ENCODE measurements at places on chromosomes 1 and 21.

- no peak for DNase-seq
These were observed 24.1 kb downstream of the HHIPL2 start for GRCh38 chr1:222523852-222524251.

GRCh38 chr1:55244476-55245099 is 29.4 kb upstream of the USP24 start:
- peak; percentile 83 for DNase-seq

GRCh38 chr1:114139540-114139939 is 14.1 kb downstream of the SYT6 start:
- no peak for DNase-seq

GRCh38 chr1:19272064-19272463 is 16.5 kb downstream of the AKR7A3 start:
- DNase-seq = no peak

DNA sequence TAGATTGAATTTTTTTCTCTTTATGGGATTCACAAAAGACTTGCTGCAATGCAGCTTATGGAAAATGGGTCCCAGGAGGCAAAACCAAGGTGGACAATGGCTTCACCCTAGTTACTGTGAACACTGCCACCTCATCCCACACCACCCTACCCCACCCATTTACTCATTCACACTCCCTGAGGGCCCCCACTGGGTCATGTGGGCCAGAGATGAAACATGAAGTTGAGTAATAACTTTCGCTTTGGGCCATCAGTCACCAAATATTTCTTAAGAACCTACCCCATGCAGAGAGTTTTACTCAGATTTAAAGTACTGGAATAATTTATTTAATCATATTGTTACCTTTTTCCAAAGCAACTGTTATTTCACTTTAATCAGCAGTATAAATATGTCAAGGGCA is 191.8 kb downstream of the TPR start:
- DNase-seq = peak; percentile 50

DNA sequence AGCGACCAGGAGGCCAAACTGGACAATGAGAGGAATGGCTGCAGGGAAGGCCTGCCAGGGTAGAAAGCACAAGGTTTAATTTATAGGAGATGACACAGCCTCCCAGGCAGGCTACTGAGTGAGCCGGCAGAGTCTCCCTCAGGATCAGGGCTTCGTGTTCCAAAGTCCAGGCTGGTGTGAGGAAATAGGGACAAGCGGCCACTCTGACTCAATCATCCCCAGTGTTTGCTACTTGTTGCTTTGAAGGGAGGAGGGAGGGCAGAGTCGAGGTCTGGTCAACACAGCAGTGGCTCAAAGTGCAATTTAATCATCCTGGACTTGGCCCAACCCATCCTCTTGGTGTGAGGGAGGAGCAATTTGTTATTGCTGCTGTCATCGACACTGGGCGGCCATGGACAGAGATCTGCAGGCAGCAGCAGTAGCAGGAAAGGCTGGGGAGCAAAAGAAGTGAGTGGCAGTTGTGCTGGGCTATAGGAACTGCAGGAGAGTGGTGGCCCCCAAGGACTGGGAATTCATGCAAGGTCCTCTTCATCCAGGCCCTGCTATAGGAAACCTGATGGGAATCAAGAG is 27.5 kb downstream of the TBX15 start:
- DNase-seq = peak; percentile 65

DNA sequence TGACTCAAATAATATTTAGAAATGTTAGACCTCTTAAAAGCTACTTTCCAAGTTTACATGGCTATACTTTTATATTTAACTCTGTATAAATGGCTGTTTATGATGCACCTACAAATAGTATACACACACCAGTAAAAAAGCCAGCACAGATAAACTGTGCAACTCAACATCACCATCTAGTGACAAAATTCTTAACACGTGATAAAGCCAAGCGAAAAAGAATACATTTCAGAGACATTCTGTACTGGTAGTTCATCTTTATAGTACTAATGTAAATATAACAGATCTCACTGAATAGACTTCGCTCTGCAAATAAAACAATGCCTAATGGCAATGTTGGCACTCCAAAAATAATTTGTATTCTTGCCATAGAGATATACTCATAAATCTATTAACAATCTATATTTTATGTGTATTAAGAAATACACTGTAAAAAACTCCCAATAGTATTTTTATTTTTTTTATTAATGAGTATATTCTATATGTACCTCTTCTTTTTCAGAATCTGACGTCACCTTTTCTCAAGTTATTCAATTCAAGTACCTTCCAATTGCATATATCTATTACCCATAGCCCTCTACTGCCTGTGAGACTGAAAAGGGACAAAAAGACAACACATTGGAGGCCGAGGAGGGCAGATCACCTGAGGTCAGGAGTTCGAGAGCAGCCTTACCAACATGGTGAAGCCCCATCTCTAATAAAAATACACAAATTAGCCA is 100.2 kb downstream of the DPYD start:
- DNase-seq = peak; percentile 69

- peak; percentile 25 for DNase-seq
These were observed 16.7 kb downstream of the FRRS1 start for GRCh38 chr1:99749504-99750347.

DNA sequence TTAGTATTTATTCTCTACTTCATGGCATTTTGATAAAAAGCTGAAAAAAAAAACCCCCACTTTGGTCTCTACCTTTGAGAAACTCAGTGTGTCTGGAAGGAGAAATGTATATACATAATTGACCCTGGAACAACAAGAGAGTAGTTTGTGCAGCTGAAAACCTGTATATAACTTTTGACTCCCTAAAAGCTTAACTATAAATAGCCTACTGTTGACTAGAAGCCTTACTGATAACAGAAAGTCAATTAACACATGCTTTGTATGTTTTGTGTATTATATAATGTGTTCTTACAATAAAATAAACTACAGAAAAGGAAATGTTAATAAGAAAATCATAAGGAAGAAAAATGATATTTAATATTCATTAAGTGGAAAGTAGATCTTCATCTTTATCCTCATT is 88.0 kb downstream of the NEK7 start:
- no peak for DNase-seq

DNA sequence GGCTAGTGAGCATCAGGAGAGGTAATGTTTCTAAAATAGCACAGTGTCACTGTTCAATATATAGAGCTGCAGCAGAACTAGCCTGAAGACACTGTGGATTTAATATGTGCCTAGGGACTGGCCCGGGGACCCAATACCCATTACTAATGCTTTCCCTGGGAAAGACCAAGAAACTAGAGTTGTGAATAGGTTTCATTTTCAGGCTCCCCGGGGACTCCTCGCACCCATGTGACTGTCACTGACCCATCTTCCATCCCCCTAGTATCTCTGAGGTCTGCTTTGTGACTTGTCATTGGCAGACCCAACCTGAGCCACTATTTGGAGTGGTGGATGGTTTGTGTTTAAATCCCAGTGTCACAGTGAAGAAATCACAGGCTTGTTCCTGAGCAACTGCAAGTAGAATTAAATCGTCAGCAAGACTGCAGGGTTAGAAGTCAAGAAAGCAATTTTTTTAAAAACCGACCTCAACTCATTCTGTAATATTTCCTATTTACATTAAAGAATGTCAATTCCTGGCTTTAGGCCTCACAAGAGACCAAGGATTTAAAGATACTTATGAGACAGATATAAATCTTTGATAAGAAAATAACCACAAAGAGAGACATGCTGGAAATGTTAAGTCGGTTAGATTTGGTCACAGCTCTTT is 130.0 kb upstream of the TNR start:
- no peak for DNase-seq

- no peak for DNase-seq
These were observed 14.0 kb upstream of the LIN9 start for GRCh38 chr1:226322986-226323385.

DNA sequence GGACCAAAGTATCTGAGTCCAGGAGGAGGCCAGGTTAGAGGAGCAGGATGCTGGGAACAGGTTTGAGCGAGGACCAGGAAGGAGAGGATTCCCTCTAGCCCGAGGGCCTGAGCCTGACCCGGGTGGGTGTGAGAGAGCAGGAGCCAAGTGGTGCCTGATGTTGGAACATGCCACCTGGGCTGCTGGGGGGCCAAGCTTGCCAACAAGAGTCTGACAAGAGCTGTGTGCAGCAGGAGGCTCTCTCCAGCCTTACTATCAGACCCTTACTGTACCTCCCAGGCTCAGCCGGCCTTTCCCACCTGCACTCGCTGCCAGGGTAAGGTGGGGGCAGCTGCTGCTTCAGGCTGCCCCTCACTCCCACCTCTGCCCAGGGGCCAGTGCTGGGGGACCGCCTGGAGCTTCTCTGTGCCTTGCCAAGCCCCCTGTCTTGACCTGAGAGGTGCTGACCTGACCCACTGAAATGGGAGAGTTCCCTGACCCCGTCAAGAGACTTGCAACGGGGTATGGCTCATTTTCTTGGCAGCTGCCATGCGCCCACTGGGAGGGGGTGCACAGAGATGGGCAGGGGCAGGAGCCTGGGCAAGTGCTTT is 159.6 kb upstream of the VAMP3 start:
- DNase-seq = no peak

GRCh38 chr21:42841156-42841915 is 38.0 kb downstream of the WDR4 start:
- DNase-seq = no peak

GRCh38 chr1:227940791-227941241 is 6.9 kb downstream of the WNT9A start:
- DNase-seq = no peak

GRCh38 chr1:220696226-220696862 is 6.2 kb downstream of the C1orf115 start:
- DNase-seq = no peak

GRCh38 chr1:22418933-22419382 is 32.7 kb upstream of the ZBTB40 start:
- DNase-seq = no peak

DNA sequence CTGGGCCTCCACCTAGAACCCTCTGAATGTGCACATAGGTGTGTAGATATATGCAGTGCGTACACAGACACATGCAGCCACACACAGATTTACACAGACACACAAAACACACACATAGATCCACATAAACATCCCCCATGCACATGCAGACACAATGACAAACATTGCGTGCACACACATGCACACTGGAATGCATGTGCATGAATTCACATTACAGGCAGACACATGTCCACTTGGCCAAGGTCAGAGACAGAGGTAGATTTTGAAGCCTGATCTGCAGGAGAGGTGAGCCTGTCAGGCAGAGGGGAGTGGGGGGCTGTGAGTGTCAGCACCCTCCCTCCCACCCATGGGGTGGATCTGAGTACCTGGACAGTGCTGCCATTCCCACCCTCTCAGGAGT is 338.5 kb downstream of the PTPRU start:
- DNase-seq = no peak

DNA sequence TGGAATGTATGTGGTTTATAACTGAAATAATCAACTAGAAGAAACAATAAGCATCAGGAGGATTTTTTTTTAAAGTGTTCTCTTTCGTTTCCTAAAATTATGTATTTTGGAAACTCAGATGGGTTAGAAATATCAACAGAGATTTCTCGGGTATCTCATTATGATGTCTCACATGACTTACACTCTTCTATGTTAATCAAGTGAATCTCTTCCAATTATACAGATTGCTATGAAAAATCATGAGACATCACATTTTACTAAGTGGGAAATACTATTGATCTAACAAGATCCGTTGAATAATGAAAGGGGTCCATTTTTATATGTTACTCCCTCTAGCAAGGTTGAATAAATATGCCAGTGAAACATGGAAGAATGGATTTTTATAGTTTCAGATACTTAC is 54.7 kb upstream of the NRIP1 start:
- DNase-seq = no peak

GRCh38 chr1:85128316-85128715 is 72.5 kb downstream of the SYDE2 start:
- DNase-seq = peak; percentile 6

- DNase-seq = peak; percentile 99
These were observed 2.5 kb upstream of the CERS2 start for GRCh38 chr1:150976879-150977694.

Measured in OCI-M1 (cell line).